ENCODE measurements at places on chromosomes 13 and 19.

GRCh38 chr19:47267350-47267759 lies 7.3 kb upstream of the INAFM1 start:
- no peak for DNase-seq

GRCh38 chr19:49881672-49882394 lies 4.3 kb downstream of the TBC1D17 start:
- DNase-seq = no peak

DNA sequence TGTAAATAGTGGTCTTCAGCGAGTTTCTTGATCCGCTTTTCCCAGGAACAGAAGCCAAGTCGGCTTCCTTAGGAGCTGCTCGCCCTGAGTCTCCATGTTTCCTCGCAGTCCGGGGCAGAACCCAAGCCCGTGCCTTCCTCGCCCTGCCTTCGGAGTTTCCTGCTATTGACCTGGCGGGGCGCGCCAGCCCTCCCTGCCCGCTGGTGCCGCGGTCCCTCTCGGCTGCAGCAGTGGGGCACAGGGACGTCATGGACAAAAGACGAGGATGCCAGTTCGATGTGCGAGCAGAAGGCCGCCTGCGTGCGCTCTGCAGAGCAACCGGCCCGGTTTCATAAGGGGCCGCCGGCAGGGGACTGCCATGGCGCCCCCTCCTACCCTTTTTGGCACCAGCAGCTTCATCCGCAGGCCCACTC lies 156.6 kb downstream of the TM9SF2 start:
- peak; percentile 22 for DNase-seq

GRCh38 chr19:17294051-17294891 lies 9.0 kb downstream of the ABHD8 start:
- DNase-seq = peak; percentile 21

DNA sequence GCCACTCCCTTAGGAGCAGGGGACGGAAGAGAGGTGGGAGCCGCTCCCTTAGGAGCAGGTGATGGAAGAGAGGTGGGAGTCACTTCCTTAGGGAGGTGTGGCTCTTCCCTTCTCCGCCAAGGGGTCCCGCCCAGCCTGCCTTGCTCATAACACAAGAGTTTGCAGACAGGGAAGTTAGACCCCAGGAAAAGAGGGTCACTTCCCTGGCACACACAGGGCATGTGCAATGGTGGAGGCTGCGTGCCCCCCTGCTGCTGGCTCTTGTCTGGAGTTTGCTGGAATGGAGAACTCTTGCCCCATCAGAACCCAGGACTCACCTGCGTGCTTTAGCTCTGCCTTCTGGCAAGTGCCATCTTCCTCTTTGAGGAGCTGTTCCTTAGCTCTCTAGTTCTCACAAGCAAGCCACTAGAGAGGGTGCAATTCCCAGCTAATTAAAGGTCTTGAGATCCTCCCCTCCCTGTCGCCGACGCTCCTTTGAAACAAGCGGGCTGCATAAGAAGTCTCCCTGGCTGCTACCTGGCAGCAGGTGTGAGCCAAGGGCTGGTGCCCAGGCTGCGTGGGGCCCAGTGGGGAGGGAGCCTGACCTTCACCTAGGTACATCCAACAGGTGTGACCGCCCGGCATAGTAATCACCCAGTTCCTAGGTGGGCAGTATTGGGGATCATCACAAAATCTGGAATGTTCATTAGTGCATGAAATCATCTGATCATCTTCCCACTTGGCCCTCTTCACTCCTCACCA lies 281.6 kb downstream of the ZNF536 start:
- DNase-seq = no peak

- no peak for DNase-seq
Observed at GRCh38 chr19:40932008-40932959, 50.3 kb upstream of the CYP2A7 start.

GRCh38 chr13:40999416-40999815 lies 19.7 kb downstream of the ELF1 start:
- DNase-seq = no peak

- DNase-seq = peak; percentile 34
Observed at GRCh38 chr19:10289167-10289835, 451 bp upstream of the ICAM5 start.

- no peak for DNase-seq
Observed at GRCh38 chr19:8269724-8270123, 38.4 kb downstream of the CD320 start.

DNA sequence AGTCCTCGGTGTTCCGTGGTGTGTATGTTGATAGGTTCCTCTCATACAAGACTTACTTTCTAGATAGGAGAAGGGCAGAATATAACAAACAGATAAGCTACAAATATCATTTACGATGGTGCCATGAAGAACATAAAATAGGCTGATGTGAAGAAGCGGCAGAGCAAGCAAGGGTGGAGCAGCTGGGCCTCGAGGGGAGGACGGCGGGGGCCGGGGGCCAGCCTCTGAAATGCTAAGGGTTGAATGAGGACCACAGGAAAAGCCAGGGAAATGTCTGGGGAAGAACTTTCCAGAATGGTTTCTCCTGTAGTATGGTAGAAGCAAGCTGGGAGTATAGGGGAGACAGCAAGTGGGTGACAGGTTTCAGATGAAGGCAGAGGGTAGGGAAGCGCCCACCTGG lies 529.5 kb downstream of the LIG4 start:
- DNase-seq = no peak

DNA sequence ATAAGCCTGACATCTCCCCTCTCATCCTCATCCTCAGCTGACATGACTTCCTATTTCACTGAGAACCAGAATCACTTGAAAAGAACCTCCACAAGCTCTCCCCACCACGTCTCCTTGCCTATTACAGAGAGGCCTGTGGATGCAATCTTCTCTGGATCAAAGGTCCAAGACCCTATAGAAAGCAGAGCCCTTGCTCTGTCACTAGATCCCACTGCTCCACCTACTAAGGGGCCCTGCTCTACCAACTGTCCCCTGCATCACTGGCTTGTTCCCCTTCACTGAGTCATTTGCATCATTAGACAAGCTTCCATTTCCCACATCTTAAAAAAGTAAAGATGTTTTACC lies 40.8 kb downstream of the RCBTB2 start:
- DNase-seq = no peak

DNA sequence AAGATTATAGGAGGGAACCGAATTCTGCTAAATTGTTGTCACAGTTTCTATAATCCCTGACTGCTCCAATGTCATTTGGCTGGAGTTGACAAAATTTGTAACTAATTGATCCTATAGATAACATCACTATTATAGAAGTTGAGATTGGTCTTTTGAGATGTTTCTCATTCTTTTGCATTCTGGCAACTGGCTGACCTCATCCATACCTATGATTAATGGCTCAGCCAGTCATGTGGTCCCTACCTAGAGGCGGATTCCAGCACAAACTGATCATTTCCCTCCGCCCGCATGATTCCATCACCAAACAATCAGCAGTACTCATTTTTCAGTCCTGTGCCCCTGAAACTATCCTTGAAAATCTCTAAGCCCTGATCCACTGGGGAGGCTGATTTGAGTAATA lies 4.2 kb downstream of the PSG2 start:
- DNase-seq = no peak

- no peak for DNase-seq
Observed at GRCh38 chr19:29389495-29389894, 136.3 kb upstream of the VSTM2B start.

DNA sequence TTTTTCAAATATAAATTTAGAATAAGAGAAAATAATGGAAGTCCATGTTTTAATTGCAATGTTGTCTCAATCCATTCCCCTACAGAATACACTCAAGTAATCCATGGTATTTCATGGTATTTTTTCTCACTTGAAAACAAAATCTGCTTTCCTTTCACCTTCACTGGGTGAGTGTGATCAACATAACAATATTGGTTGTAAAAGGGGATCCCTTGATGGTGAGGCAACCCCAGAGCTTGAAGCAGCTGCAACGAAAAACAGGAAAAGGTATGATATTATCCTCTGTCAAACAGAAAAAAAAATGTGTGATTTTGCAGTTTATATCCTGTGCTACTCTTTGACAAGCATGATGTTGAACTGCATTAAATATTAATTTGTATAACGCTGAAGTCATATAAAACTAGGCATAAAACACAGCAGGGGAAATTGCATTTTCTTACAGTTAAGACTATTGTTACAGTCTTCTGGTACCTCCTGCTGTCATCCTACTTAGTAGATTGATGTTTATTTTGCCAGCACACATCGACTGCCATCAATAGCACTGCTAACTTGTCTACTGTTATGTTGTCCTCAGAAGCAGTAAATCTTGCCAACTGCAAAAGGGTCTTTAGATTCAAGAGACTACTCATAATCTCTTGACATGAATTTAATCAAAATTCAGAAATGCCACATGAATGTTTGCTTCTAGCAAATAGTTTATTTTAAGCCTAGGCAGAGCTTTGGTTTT lies 373.1 kb upstream of the MIR17HG start:
- DNase-seq = no peak

DNA sequence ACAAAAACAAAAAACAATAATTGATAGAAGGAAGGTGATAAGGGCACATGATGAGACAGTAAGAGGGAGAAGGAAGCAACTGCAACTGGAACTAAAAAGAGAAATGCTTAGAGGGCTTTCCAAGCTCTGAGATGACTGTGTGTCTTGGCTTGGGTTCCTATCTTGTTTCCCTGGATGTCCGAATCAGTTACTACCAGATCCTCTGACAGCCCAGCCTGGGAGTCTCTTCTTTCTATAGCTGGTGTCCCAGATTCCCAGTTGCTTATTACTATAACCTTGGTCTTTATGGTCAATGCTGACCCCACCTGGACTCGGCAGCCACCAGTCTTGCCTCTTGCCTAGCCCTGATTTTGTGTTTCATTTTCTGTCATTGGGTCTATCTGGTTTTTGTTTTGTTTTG lies 116.4 kb downstream of the RFC3 start:
- no peak for DNase-seq

- no peak for DNase-seq
Observed at GRCh38 chr13:33125821-33126570, 109.8 kb downstream of the KL start.

GRCh38 chr19:18736415-18737336 lies 53.2 kb downstream of the CRTC1 start:
- DNase-seq = no peak

Data from CD4-positive, alpha-beta T cell treated with Interleukin-6 at 100 ng/mL for 8 hours (primary cell).